CD4-positive, alpha-beta T cell (primary cell): ENCODE measurements at places on chromosomes 5 and 9.

GRCh38 chr5:150599917-150600511, 40.4 kb upstream of the SYNPO start:
- no peak for DNase-seq

DNA sequence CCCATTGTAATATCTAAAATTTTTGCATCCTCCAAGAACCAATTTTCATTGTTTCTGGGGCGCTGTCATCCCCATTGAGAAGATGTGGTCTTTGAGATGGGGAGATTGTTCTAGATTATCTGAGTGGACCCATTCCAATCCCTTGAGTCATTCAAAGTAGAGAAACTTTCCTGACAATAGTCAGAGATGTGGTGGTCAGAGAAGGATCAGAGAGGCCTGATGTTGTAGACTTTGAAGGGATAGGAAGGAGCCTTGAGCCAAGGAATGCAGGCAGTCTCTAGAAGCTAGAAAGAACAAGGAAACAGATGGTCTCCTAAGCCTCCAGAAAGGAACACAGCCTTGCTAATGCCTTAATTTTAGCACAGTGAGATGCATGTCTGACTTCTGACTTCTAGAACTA, 80.4 kb downstream of the TEK start:
- no peak for DNase-seq

GRCh38 chr5:140113180-140113698, 670 bp upstream of the PURA start:
- no peak for DNase-seq

DNA sequence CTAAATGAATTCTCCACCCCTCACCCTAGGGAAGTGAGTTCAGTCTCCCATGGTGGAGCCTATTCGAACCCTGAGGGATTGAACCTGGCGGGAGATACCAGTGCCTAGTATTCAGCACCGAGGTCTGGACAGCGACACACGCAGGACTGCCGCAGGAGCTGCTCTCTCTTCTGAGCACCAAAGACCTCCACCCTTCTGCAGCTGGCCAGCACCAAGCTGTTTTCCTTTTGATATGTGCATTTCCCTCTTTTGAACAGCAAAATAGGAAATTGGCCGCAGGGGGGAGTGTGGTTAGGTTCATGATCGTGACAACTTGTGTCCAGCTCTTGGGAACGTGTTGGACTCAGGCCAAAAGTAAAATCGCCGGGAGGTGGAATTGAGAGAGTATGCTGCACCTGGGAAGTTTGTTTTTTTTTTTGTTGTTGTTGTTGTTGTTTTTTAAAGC, 1.2 kb upstream of the PCSK1 start:
- DNase-seq, result peak; percentile 40

- no peak for DNase-seq
Measured at GRCh38 chr9:68981789-68982188, 32.1 kb downstream of the PRKACG start.

GRCh38 chr5:95384485-95385213, 6.5 kb upstream of the FAM81B start:
- DNase-seq, result no peak

GRCh38 chr9:91481972-91482371, 58.3 kb upstream of the NFIL3 start:
- DNase-seq, result no peak

DNA sequence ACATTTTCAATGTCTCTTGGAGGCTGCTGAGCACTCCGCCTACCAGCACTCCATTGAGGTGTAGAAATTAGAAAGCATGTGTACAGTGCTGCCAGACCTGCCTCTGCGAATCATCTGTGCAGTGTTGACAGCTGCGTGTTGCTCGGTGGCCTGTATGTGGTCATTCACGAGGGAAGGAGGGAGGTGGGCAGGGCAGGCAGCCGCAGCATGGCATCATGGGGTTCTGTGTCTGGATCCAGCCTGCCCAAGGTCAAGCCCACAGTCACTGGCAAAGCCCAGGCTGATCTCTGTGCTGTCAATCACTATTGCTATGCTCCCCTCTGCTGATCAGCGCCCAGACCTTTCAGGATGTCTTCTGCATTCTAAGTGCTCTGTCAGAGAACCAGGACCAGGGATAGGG, 8.0 kb upstream of the PDZD2 start:
- no peak for DNase-seq

DNA sequence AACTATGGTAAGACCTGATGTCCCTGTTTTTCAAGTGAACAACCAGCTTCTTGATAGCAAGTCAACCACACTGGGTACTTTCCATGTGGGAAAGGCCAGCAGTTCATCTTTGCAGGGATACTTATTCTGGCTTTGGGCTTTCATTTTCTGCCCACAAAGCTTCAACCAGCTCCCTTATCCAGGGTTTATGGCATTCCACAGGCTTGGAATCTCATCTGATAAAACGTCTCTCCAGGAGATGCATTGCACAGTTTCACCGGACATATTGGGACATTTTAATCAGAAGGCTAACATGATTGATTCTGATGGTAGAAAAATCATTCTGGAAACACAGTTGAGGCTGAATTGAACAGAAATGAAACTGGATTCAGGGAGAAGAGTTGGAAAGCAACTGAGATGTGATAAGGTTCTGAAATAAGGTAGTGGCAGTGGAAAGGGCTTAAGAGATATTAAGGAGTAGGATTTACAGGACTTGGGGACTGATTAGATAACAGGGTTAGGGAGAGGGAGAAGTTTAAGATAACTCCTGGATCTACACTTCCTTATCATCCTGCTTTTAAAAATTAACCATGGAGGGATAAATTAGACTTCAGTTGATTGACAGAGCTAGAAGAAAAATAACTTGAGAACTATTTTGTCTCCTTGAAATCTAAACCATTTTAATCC, 195.8 kb upstream of the FBXL7 start:
- DNase-seq, result no peak

DNA sequence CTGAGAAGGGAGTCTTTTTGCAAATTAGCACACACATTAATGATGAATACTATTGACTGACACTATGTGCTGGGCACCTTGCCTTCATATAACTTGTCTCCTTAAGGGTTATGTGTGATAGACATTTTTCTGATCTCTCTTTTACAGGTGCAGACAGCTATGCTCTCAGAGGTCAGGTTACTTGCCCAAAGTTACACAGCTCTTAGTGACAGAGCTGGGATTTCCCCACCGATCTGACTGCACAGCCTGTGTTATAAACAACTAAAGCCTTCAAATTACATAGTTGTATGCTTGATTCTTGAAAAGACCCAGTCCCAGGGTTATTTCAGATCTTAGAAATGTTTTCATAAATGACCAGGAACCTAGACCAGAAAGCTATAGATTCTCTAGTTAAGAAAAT, 462.7 kb downstream of the EBF1 start:
- no peak for DNase-seq

DNA sequence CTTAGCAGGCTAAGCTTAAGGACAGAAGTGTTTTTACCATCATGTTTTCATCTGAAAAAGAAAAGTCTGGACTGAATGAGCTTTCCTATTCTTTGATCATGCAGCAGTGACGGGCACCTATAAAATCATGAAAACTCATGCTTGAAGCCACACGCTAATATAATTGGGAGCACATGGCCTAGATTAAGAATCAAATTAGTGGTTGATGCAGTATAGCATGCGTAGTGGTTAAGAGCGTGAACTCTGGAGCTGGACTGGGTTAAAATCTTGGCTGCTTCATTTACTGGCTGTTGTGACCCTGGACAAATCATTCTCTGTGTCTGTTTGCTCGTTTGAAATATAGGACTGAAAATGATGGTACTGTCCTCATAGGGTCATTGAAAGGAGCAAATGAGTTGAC, 49.9 kb upstream of the IL13 start:
- no peak for DNase-seq

- DNase-seq, result no peak
Measured at GRCh38 chr9:131370638-131371037, 23.2 kb upstream of the PRRC2B start.

- DNase-seq, result no peak
Measured at GRCh38 chr5:107284822-107285525, 385.8 kb downstream of the EFNA5 start.

DNA sequence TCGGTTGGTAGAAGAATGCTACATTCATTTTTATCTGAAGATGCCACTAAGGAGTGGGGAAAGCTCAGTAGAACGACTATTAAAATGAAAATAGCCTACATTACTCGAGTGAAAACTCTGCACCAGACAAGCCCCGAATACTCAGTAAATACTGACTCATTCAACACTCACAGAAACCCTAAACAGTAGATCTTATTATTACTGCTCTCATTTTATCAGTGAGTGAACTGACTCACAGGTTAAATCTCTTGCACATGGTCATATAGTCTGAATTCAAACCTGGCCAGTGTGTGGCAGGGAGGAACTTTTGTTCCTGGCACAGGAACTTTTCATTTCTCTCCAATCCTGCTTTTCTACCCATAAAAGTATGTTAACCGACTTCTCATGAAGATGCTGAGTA, 9.6 kb upstream of the PAPPA start:
- no peak for DNase-seq

- no peak for DNase-seq
Measured at GRCh38 chr5:133363807-133364587, 248.3 kb downstream of the FSTL4 start.

DNA sequence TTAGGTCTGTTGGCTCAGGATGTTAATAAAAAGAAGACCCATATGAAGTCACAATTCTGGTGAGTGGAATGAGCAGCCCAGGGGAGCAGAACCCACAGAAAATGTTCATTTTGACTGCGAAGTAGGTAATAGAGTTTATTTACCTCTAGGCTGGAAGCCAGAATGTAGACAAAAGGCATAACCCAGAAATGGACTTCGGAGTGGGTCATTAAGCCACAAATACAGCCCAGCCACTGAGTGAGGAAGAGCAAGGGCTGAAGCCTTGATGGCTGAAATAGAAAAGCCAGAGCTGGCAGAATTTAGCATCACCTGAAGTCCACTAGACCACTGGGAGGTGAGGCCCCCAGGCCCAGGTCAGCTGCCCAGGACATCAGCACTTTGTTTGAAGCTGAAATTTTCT, 168.0 kb downstream of the NXNL2 start:
- no peak for DNase-seq

- DNase-seq, result peak; percentile 14
Measured at GRCh38 chr5:178461004-178461730, 129.0 kb downstream of the COL23A1 start.

GRCh38 chr9:2657427-2657826, 35.8 kb downstream of the VLDLR start:
- DNase-seq, result peak; percentile 1

DNA sequence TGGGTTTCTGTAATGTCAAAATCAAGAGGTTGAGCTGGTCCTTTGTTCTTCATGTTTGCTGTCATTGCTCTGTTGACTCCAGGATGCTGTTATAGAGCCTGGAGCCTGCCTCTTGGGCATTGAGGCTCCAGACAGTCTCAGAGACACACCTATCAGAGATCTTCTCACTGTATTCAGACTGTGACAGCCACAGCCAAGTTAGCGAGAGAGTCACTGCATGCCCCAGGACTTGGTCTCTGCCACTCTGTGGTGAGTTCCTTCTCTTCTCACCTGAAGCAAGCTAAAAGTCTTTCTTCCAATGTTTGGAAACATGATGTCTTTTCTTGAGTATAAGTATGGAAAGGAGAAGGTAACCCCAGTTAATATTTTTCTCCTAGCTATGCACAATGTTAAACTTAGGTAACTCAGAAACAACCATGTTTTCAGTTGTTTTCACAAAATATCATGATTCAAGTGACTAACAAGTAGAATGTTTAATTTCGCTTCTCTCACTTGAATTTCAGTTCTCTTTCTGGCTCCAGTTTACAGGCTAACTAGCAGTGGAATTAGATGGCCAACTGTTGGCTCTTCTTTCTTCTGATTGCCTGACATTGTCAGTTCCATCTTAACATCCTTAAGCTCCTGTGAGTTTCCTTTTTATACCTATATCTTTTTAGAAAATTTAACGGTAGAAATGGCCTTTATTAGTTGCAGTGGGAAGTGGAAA, 20.6 kb upstream of the ZFYVE16 start:
- no peak for DNase-seq

DNA sequence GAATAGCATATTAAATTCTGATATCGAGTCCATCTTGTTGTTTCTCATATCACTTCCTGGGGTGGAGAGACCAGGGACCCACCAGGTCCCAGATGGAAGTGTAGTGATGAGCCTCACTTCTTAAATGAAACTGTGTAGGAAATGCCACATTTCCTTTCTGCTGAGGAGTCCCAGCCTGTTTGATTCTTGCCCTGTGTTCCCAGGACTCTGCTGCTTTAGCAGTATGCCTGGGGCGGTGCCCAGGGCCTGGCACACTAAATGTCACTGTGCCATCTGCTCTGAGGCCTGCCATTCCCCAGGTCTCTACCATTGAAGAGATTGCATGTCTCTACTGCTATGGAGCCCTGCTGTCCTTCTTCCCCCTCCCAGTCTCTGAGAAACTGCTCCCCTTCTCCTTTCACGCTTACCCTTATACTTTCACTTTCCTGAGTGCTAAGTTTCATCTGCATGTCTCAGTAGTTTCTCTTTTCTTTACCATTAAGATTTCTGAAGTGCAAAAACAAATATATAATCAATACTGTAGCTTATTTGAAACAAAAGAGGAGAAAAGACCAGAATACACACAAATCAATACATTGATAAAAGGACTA, 260.4 kb downstream of the GABRB2 start:
- DNase-seq, result no peak

DNA sequence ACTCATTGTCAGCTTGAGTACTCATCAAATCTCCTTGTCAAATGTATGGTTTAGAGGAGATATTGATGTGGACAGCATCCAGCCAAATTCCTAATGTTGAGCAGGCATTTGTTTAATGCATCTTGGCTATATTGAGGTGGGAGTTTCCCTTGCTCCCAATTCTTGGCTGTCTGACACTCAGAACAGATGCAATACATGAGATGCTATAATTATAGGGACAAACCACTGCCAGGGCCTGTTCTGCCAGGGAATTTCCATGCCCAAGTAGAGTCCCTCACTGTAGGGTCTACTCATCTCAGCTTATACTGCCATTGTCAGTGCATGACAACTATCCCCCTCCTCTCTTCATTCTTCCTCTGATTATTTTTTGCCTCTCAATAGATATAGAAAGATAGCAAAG, 392.0 kb upstream of the KCNN2 start:
- DNase-seq, result no peak

DNA sequence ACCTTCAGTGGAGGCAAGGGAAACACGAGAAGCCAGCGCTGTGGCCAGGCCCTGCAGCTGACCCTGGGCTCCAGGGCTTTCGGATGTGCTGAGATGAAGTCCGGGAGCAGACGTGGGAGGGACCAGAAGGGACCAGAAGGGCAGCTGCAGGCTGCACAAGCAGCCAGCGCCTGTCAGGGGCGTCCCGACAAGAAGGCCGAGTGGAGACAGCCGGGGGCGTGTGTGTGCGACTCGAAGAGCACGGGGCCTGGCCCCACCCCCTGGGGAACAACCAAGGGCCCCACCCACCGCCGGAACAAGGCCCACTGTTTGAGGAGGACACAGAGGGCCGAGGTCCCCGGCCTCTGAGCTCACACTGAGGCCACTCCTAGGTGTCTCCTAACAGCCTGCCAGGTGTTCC, 31.4 kb downstream of the SLC12A7 start:
- no peak for DNase-seq

GRCh38 chr5:59275510-59276324, 617.8 kb downstream of the PDE4D start:
- no peak for DNase-seq

- no peak for DNase-seq
Measured at GRCh38 chr5:163509291-163509951, 4.0 kb downstream of the MAT2B start.
